KG1 (cell line): ENCODE measurements at places on chromosomes 1 and 21.

DNA sequence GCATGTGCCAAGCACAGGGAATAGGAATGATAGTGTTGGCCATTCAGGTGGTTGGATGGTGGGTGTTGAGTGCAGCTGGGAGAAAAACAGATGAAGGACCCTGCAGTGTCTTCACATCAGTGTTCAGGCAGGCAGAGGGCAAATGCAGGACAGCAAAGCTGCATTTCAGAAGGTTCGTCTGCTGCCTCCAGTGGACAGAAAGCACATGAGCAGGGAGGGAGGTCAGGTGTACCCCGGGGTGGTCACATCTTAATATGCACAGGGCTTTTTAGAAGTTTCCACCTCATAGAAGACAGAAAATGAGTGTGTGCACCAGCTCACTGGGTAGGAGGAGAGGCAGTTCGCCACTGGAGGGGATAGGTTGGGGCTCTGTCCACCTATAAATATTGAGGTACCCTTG is 184.9 kb downstream of the SLC35F3 start:
- no peak for DNase-seq

DNA sequence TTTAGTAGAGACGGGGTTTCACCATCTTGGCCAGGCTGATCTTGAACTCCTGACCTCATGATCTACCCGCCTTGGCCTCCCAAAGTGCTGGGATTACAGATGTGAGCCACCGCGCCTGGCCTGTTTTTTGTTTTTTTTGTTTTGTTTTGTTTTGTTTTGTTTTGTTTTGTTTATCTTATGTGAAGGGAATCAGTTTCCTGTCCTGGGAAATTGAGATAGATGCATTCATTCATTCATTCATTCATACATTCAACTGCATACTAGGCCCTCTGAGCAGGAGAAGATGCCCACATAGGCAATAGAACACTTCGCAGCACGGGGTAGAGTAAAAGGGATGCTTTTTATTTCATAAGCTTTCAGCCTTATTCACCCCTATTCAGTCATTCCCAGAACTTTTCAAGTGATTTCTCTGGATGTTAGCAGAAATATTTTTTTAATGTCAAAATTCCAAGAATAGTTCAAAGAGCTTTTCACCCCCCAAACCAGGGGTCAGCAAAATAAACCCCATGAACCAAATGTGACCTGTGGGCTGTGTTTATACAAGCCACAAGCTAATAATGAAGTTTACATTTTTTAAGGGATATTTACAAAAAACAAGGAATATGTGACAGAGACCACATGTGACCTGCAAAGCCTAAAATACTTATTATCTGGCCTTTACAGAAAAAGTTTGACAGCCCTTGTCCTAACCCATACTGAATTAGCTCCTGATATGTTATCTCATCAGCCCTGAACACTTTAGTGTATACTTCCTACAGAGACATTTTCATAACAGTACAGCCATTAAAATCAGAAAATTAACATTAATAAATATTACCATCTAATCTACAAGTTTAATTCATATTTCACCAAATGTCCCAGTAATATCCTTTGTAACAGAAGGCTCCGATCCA is 127.1 kb downstream of the MAST2 start:
- DNase-seq, result no peak

DNA sequence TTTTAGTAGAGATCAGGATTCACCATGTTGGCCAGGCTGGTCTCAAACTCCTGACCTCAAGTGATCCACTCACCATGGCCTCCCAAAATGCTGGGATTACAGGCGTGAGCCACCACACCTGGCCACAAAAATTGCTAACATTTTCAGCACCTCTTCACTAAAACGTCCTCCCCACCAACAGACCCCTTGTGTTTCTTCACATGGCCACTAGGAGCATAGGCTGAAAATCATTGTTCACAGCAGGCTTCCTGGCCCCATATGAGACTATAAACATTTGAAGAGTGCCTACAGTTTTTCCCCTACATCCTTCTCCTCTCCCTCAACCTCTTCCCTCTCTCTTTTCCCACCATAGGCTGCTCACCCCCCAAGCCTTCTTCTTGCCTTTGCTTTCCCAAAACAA is 28.0 kb upstream of the SFPQ start:
- no peak for DNase-seq

DNA sequence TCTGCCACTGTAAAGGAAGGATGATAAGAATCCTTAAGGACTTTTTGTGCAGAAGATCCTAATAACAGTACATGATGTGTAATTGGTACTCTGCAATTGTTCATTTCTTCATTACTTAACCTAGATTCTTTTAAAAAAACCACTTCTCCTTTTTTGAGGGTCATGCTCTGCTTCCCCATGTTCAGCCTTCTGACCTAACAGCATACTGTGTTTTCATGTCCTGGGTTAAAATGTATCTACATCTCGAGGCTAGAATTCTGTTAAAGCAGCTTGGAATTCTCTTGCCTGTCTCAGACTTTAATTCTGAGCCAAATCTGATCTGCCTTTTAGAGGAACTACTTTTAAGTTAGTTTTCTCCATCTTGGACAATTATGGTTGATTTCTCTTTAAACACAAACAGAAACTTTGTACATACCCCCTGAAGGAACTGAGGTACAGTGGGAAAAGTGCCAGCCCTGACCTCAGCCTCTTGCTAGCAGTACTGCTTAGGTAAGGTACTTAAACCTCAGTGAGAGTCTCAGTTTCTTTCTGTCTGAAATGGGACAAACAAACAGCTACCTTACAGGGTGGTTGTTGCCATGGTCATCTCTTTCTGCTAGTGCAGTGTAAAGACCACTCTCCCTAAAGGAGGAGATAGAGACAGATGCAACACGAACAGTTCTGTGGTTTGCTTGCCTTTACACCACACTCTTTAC is 103.2 kb upstream of the DYNLT5 start:
- peak; percentile 53 for DNase-seq

DNA sequence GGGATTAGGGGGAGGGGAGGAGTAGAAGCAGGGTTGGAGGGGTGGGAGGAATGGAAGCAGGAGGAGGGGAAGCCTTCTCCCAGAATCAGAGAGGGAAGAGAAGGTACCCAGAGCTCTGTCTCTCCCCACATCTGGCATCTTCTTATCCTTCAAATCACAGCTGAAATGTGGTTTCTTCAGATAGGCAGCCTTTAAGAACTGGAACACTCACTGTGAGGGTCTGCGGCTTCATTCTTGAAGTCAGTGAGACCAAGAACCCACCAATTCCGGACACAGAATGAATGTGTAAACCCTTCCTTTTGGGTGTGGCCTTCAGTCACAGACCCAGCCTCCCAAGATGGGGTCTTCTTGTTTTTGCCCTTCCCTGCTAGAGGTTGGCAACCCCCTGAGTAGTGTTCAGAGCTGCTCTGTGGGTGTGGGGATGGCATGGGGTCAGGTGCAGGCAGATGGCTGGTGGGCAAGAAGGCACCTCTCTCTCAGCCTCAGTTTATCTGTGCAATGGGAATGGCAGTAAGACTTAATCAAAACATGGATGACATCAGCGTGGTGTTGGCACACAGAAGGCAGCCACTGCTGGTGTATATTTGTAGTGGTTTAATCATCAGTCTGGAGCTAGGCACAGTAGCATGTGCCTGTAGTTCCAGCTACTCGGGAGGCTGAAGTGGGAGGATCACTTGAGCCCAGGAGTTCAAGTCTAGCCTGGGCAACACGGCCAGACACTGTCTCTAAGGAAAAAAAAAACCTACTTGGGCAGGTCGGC is 7.2 kb downstream of the FAAH start:
- no peak for DNase-seq

DNA sequence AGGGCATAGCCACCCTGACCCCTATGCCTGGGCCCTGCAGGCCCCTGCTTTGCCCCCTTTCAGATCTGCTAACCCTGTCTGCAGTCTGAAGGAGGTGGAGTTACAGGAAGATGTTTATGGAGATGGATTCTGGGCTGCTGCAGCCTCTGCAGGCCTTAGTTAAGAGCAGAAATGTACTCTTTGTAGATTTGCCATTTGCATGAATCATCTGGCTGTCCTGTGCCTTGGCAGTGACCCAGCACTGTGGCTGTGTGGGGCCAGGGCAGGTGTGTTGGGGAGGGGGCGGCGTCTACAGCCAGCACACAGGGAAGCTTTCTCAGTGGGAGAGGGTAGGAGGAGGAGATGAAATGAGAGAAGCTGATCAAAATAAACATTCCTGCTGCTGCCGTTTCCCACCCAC is 867.3 kb downstream of the PLA2G4A start:
- no peak for DNase-seq
